Dermis microvascular lymphatic vessel endothelial cell (primary cell): ENCODE measurements at places on chromosomes 12 and 14. TPM values are rescaled to one million over a fixed set of nuclear protein-coding genes. Genes with fewer than 3 reads are reported as not detected.

Gene PZP
- 0.25 and 0.26 TPM in 2 replicates for total RNA-seq

Gene COX8C
- not detected in 2 replicates for total RNA-seq

Gene LGR5
- total RNA-seq: not detected in 2 replicates

Gene HCFC2
- 16.8 and 17.4 TPM in 2 replicates for total RNA-seq

Gene PHETA1
- total RNA-seq: 5.6 and 12.5 TPM in 2 replicates

Gene TNS2
- total RNA-seq: 16.7 and 26.7 TPM in 2 replicates

Gene ARHGDIB
- 39.8 and 69.4 TPM in 2 replicates for total RNA-seq

Gene CPM
- total RNA-seq: 0.64 and 1.0 TPM in 2 replicates

Gene PPFIA2
- total RNA-seq: not detected in 2 replicates

Gene NGB
- not detected in 2 replicates for total RNA-seq

Gene A2M
- 13.5 and 24.3 TPM in 2 replicates for total RNA-seq

Gene OAS1
- 29.0 and 33.4 TPM in 2 replicates for total RNA-seq

Gene MTRFR
- total RNA-seq: 9.2 and 9.4 TPM in 2 replicates

Gene RERG
- not detected in 2 replicates for total RNA-seq

Gene TPPP2
- total RNA-seq: not detected in 2 replicates

Gene KIF26A
- total RNA-seq: 9.2 and 14.7 TPM in 2 replicates

Gene PLA2G1B
- not detected in 2 replicates for total RNA-seq

Gene OTOGL
- 0.13 and 0.26 TPM in 2 replicates for total RNA-seq

DNA sequence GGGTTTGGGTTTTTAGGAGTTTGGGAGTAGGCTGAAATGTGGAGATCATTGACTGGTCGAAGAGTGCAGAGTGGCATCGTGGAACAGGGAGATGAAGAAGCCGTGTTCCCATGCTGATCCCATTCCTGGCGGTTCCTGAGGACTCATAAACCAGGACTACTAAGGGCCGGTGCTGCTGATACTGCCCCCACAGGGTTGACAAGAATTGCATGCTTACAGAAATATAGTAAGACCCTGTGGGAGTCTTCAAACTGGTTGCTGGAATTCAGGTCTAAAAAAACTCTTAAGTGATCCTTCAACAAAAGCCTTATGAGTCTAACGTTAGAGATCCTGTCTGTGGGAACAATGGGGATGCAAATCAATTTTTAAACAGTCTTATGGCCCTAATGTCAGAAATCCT is 64.0 kb upstream of the ARHGAP5 start:
- no peak for DNase-seq

GRCh38 chr14:70082394-70082793 is 106.4 kb downstream of the SLC8A3 start:
- no peak for DNase-seq

- DNase-seq: peak; percentile 68
Measured at GRCh38 chr14:64720131-64720576, 15.9 kb downstream of the PLEKHG3 start.

GRCh38 chr14:26444822-26445221 is 153.0 kb downstream of the NOVA1 start:
- DNase-seq: no peak

DNA sequence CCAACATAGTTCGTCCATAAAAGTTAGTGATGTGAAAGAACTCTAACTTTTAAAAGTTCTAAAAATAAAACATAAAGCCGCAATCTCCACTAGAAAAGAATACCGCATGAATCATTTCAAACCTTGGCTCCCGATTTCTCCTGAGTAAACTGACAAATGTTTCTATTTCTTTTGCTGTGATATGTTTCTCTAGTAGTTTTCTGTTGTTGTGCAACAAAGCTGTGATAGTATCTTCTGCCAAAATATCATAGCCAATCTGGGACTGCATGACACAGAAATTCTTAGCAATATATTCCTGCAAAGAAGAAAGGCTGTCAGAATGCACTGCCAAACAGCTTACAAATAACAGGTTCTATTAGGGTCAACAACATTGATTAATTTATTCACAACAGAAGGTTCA is 174.0 kb downstream of the ITPR2 start:
- DNase-seq: no peak

GRCh38 chr14:50319721-50320120 is 7.6 kb downstream of the DMAC2L start:
- no peak for DNase-seq

GRCh38 chr12:13171921-13172859 is 24.3 kb upstream of the EMP1 start:
- DNase-seq: peak; percentile 12

GRCh38 chr14:105480199-105480746 is 5.7 kb downstream of the CRIP2 start:
- no peak for DNase-seq

DNA sequence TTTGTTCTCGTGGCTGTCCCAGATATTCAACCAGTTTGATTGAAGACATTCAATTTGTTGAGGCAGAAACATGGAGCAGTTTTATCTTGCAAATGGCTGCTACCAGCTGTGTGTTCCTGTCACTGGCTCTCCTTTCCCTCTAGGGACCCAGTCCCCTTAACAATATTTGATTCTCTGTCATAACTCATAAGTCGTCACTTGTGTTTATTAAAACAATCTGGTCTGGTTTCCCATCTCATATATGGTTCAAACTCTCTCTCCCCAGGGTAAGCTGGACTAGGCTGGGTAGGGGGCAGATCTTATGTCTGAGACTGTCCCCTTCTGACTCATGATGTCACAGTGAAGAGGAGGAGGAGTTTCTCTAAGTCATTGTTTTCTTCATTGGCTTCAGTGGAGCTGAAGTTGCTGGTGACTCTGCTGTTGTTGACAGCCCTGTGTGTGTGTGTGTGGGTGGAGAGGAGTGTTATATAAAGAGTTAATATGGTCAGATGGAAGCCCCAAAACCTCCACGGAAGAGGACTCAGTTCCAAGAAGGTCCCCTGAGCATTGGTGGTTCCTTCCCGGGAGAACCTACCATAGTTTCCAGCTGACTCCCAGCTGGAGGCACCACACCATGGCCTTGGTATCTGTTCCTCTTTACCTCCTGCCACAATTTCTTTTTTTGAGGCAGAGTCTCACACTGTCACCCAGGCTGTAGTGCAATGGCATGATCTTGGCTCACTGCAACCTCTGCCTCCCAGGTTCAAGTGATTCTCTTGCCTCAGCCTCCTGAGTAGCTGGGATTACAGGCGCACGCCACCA is 16.1 kb upstream of the GNG2 start:
- no peak for DNase-seq

- no peak for DNase-seq
Measured at GRCh38 chr12:47714826-47715386, 9.1 kb upstream of the RPAP3 start.

GRCh38 chr14:23538785-23539184 is 12.8 kb downstream of the ZFHX2 start:
- no peak for DNase-seq

GRCh38 chr12:21678959-21679358 is 21.3 kb upstream of the LDHB start:
- no peak for DNase-seq

DNA sequence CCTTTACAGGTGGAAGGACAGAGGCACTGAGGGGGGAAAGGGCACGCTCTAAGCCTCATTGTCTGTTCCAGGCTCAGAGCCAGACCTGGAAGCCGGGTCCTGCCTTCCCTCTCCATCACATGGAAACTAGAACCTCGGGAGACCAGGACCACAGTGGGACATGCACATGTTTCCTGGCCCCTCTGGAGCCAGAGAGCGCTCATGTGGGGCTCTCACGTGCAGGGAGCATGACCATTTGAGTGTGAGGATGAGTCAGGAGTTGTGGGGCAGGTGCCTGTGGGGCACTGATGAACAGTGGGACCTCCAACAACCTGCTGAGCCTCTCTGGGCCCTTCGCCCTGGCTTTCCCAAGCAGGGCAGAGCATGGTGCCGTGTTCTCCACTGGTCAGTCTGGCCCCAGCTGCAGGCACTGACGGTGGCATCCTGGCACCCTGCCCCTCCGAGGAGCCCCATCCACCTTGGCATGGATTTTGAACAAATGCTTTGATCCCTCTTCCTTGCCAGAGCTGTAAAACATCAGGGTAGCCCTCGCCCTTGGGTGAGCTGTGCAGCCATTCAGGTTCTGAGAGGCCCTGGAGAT is 100.2 kb downstream of the RIN3 start:
- no peak for DNase-seq

GRCh38 chr12:13365748-13366366 is 169.3 kb downstream of the EMP1 start:
- no peak for DNase-seq

- no peak for DNase-seq
Measured at GRCh38 chr14:70731447-70732239, 77.7 kb downstream of the MAP3K9 start.

GRCh38 chr12:95548539-95549391 is 2.5 kb downstream of the USP44 start:
- DNase-seq: no peak

- DNase-seq: no peak
Measured at GRCh38 chr14:69687606-69688298, 76.4 kb downstream of the SUSD6 start.

GRCh38 chr12:1930803-1931597 is 12.5 kb upstream of the CACNA2D4 start:
- no peak for DNase-seq

GRCh38 chr12:115203701-115204100 is 519.7 kb upstream of the TBX3 start:
- no peak for DNase-seq

DNA sequence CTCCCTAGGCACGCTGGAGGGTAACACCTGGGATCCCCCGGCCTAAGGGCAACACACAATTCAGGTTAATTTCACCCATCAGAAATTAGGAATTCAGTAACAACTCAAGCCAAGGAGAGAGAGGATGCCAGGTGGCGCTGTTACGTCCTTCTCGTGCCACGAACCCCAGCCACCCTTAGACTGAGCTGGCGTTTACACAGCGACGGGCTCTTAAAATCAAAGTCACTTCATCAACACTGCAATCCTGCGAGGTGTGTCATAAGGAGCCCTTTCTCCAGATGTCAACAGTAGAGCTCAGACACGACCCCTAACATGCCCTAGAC is 110.6 kb upstream of the TMEM132D start:
- DNase-seq: no peak

- no peak for DNase-seq
Measured at GRCh38 chr12:16352481-16352880, 5.0 kb downstream of the MGST1 start.

- no peak for DNase-seq
Measured at GRCh38 chr14:90883782-90884181, 67.6 kb upstream of the TTC7B start.
